GM23248 (cell line): ENCODE measurements at places on chromosomes 2 and 18.

DNA sequence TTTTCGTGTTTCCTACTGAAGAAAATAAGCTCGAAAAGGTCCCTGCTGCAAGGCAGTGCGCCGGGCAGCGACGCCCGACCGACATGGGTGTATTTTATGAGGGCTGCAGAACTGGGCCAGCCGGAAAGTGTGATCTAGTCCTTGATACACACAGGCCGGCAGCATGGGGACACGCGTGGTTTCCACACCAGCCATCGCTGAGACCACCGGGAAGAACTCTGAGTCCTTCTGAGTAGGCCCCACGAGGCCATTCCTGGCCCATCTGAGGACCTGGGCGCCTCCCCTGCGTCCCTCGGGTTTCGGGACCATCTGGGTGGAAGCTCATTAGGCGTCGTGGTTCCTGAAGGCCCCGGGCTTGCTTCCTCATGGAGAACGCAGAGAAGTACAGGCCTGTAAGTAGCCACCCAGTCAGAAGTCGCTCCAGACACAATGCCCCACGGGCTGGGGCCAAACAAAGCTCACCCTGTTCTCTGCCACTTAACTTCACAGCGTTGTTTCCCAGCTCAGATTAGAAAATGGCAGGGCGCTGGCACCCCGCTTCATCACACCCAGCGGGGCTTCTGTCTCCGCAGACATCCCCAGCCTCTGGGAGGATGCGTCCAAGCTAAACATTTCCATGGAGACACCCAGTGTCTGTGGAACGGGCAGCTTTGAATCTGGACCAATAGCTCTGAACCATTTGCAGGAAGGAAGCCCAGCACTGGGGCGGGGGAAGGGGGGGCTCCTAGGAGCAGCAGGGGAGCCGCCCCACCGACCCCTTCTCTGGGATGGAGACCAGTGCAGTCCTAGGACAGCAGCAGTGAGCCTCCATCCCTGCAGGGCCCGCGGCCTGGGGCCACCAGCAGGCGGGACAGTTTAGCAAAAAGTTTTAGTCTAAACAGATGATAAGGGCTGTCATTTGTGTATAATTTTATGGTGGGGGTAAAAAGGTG is 2.4 kb downstream of the NFATC1 start:
- no peak for DNase-seq

DNA sequence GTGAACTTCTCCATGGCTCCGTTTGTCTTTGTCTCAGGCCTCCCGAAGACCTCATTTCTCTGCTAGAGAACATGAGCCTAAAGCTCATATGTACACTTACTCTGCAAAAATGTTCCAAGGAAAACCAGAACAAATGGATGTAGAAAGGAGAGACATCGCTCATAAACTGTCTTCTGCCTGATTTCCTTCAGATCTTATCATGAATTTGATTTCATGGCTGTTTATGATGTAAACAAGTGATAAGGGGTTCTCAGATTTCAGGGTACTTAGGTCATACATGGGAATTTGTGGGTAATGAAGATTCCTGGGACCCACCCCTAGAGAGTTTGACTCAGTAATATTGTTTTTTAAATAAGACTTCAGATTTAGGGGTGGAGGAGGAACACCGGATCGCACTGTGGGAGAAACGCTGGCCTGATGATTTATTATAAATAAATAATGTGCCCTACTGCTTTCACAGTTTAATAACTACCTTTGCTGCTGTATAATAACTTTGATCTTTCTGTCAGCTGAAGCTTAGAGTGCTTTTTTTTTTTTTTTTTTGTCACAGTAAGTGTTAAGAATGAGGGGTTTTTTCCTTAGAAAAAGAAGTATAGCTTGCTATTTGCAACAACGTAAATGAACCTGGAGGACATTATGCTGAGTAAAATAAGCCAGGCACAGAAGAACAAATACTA is 14.9 kb downstream of the AOX1 start:
- DNase-seq: no peak

DNA sequence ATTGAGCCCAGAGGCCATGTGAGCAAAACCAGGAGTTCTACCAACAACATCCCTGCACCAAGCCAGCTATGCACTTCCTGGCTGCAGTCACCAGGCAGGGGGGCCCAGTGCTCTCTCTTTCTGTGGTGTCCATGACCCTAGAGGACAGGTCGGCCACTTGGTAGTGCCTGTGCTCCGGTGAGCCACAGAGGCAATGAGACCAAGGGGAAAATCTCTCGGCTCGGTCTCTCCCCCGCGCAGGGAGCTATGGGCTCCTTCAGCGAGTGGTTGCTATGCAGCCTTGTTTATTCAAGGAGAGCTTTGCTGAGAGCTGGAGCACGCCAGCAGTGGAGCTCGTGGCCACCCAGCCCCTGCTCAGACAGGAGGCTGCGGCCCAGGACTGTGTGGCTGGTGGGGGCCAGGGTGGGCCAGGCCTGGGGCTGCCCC is at the start of gene TOGARAM2:
TOGARAM2 (plus strand) TSS at position 283 of the 426 bp plus-strand sequence. CDS start 13,537 bp downstream, outside the sequence.
- DNase-seq: peak; percentile 49

GRCh38 chr2:24919506-24920097 is 435 bp downstream of the ADCY3 start:
- peak; percentile 65 for DNase-seq

DNA sequence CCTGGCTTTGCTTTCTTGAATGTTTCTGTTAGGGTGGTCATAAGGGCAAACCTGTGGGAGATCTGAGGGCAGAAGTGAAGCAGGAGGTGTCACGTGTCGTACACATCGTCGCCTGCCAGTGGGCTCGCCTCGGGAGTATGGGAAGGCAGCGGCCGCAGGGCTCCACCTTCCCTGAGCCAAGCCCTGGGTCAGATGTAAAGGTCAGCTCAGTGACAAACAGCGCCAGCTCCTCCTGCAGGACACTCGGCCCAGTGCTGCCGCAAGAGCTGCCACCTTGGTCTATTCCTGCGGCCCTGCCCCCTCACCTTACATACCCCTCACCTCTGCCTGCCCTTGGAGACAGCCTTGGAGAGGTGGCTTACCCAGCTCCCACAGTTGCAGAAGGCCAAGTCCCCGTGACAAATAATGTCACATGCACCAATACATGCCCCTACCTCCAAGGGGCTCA is 64.2 kb downstream of the PSMG2 start:
- no peak for DNase-seq
